ENCODE measurements at places on chromosomes 2 and 18.

DNA sequence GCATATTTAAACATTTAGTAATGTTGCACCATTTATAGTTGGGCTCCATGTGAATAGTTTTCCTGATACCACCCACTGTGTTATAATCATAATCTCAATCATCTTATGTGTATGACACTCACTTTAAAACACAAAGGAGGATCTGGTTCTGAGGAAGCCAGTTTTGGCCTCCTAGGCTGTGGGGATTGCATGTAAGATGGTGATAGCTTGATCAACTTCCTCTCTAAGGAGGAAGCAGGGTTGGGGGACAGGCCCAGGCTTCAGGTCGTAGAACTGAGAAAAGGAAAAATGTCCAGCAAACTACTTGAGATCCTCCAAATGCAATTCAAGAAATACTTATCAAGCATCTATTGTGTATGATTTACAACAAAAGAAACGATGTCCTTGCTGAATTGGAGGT lies 4.9 kb upstream of the PPM1B start:
- peaks cover 23% of the 10 kb centered on the region for H3K36me3 ChIP-seq
- H3K27ac ChIP-seq = no peak overlapping the region
- H3K4me3 ChIP-seq = no peak overlapping the region
- peaks cover 14% of the 10 kb centered on the region for H3K4me1 ChIP-seq

- H3K4me3 ChIP-seq = no peak overlapping the region
- no peaks in the 10 kb centered on the region for H3K27me3 ChIP-seq
- peaks cover 28% of the 10 kb centered on the region for H3K36me3 ChIP-seq
- H3K4me1 ChIP-seq = peaks cover 27% of the 10 kb centered on the region
- no peak overlapping the region for H3K27ac ChIP-seq
Observed at GRCh38 chr2:186726938-186727337, 33.1 kb downstream of the FAM171B start.

DNA sequence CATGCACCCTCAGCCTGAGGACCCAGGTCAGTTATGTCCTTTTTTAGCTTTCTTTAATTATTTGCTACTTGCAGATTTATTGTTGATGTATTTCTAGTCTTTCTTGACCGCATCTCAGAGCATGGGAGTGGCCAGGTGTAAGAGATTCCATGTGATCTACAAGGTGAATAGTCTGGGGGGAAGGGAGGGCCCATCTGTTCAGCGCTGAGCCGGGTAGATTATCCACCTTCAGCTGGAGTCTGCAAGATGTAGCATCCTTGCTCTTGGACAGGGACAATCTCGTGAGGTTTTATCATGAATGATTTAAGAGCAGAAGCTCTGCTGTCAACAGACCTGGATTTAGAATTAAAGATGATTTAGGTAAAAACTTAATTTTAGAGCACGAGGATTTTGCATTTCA lies 12.0 kb upstream of the DGKD start:
- H3K36me3 ChIP-seq = no peaks in the 10 kb centered on the region
- no peak for DNase-seq
- no peak overlapping the region for H3K27ac ChIP-seq
- H3K4me3 ChIP-seq = no peak overlapping the region
- H3K4me1 ChIP-seq = no peaks in the 10 kb centered on the region

DNA sequence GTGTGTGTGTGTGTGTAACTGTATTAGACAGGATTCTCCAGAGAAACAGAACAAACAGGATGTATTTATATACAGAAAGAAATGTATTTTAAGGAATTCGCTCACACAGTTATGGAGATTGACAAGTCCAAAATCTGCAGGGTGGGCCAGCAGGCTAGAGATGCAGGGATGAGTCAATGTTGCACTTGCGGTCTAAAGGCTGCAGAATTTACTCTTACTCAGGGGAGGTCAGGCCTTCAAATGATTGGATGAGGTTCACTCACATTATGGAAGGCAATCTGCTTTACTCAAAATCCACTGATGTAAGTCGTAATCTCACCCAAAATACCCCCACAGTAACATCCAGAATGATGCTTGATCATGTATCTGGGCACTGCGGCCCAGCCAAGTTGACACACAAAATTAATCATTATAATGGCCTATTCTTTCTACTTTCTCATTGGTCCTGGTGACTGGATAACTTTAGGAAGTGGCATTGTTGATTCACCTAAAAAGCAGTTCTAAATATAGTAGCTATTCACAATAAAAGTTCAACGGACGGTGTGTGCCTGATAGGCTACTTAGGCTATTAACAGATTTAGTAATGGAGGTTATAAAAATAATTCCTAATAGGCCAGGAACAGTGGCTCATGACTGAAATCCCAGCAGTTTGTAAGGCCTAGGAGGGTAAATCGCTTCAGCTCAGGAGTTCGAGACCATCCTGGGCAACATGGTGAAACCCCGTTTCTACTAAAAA lies 40.6 kb upstream of the ACYP2 start:
- H3K27ac ChIP-seq = no peak overlapping the region
- H3K27me3 ChIP-seq = no peaks in the 10 kb centered on the region
- H3K4me3 ChIP-seq = no peak overlapping the region
- no peak for DNase-seq
- H3K36me3 ChIP-seq = no peaks in the 10 kb centered on the region
